Stimulated activated CD4-positive, alpha-beta T cell treated with anti-CD3 and anti-CD28 coated beads, TNF-alpha, amount 100 ng/mL, for 48 hours (primary cell): ENCODE measurements at places on chromosomes 1 and 21.

GRCh38 chr1:108816049-108816893 is 40.6 kb downstream of the AKNAD1 start:
- DNase-seq = no peak

GRCh38 chr1:244035358-244035757 is 15.7 kb upstream of the ZBTB18 start:
- DNase-seq = no peak

DNA sequence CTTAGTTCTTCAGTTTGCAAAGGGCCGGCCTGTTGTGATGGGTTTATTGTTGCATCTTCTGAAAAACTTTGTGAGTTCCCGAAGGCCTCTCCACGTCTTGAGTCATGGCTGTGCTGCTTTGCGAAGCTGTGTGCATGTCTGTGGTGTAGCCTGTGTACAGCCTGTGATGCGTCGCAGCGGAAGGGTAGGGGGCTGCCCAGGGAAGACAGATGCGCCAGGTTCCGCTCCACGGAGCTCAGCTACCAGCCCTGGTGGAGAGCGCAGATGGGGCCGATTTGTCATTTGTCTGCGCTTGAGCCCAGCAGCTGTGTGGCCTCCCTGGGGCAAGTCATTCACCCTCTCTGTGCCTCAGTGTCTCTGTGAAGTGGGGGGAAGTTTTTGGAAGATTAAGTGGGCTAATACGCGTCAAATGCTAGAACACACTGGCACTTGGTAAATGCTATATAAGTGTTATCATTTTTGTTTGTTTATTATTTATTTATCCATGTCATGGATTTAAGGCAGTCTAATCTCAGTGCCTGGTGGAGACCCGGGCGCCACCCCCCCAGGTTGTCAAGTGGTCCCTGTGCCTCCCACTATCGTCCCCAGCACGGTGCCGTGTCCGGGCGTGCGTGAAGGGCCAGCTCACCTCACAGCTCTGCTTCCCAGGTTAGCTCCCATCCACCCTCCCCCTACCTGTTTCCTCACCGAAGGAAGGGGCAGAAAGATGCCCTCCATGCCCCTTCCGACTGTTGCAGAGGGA is 8.4 kb downstream of the PDE9A start:
- no peak for DNase-seq

DNA sequence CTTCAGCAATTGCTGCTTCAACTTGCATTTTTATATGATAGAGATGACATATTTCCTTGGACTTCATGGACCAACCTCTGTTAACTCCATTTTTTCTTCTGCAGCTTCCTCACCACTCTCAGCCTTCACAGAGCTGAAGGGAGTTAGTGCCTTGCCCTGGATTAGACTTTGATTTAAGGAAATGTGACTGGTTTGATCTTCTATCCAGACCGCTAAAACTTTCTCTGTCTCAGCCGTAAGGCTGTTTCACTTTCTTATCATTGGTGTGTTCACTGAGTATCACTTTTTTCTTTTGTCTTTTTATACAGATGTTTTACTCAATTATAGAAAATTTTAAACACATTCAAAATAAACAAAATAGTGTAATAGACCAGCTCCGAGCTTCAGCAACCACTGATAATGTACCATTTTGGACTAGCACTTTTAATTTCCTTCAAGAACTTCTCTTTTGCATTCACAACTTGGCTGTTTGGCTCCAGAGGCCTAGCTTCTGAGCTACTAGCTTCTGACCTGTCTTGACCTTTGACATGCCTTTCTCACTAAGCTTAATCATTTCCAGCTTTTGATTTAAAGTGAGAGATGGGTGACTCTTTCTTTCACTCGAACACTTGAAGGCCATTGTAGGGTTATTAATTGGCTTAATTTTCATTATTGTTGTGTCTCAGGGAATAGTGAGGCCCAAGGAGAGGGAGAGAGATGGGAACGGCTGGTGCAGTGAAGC is 9.3 kb downstream of the NEK7 start:
- DNase-seq = no peak

- no peak for DNase-seq
These were observed 17.2 kb downstream of the PDZK1 start for GRCh38 chr1:145689922-145690321.

DNA sequence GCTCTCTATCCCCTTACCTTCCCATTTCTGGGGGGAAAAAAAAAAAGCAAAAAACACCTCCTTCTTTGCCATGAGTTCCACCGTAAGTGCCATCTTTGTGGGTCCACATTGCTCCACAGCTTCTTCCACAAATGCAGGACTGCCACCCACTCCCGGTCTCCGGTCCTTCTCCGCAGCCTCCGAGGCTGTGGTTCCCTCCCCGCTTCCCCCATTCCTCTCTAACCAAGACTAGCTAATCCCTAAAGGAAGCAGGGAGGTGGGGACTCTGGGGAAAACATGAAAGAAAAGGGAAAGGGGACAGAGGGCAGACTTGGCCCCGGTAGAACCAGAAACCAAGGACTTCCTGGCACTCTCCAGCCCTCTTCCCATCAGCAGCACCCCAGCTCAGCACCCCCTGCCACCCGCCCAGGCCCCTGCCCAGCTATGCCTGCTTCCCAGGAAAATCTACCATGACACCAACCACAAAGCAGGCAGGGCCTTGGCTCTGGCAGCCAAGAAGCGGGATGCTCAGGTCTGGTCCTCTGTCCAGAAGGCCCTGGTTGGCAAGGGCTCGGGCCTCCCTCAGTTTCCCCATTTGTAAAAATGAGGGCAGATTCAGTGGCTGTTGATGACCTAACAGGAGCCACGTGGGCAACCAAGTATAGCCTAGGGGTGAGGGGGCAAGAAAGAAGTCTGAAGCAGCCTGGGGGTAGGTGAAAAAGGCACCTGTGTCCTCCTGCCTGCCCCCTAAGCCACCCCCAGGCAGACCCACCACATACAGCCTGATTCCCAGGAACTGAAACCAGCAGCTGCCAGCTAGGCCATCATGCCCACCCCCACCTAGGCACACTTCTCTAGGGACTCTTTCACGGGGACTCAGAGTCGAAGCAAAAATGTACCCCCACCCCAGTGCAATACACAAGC is 2.5 kb downstream of the EPHA2 start:
- DNase-seq = no peak

GRCh38 chr1:244636488-244637259 is 16.3 kb upstream of the DESI2 start:
- no peak for DNase-seq

- DNase-seq = no peak
These were observed 96.3 kb downstream of the UCHL5 start for GRCh38 chr1:192962901-192963300.

GRCh38 chr21:28893687-28894086 is 99.0 kb downstream of the LTN1 start:
- no peak for DNase-seq

GRCh38 chr1:240515505-240515904 is 96.5 kb downstream of the GREM2 start:
- DNase-seq = no peak

DNA sequence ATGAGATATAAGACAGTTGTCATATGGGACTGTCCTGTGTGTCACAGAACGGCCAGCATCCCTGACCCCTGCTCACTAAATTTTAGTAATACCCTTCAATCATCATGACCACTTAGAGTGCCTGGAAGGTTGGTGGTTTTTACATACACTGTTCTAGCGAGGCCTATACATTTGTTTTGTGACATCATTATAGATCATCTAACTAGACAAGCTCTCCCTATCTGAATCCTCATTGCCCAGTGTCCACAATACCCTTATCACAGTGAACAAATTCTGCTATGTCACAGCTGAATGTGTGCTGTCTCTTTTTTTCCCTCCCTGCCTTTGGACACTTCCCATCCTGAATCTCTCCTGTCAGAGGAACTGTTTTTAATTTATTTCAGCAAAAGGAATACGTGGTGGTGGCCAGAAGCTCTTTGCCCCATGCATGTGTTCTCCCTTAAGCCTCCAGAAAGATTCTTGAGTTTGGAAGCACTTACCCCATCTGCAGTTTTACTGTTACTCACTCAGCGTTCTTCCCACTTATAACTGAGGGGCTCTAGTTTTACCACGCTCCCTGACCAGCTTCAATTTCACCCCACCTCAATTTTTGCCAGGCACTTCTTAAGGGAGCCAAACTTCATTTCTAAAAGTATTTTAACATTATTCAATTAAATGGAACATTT is 70.3 kb downstream of the OLFML2B start:
- no peak for DNase-seq

- DNase-seq = no peak
These were observed 176.5 kb upstream of the PLXNA2 start for GRCh38 chr1:208420696-208421095.

- no peak for DNase-seq
These were observed 33.8 kb downstream of the HS2ST1 start for GRCh38 chr1:86948212-86948611.
